ENCODE measurements at places on chromosomes 5 and 9.

DNA sequence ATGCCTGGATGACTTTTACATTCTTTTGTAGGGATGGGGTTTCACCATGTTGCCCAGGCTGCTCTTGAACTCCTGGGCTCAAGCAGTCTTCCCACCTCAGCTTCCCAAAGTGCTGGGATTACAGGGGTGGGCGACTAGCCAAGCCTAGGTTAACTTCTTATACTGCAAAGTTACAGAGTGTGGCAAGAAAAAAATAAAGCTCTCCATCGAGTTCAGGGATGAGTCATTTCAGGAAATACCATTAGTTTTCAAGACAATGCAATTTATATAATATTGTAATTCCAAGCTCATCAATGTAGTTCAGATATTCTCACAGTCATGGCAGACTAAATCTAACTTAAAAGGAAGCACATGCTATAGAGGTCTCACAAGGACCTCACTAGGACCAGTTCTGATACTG, 11.5 kb upstream of the ABO start:
- DNase-seq = no peak

DNA sequence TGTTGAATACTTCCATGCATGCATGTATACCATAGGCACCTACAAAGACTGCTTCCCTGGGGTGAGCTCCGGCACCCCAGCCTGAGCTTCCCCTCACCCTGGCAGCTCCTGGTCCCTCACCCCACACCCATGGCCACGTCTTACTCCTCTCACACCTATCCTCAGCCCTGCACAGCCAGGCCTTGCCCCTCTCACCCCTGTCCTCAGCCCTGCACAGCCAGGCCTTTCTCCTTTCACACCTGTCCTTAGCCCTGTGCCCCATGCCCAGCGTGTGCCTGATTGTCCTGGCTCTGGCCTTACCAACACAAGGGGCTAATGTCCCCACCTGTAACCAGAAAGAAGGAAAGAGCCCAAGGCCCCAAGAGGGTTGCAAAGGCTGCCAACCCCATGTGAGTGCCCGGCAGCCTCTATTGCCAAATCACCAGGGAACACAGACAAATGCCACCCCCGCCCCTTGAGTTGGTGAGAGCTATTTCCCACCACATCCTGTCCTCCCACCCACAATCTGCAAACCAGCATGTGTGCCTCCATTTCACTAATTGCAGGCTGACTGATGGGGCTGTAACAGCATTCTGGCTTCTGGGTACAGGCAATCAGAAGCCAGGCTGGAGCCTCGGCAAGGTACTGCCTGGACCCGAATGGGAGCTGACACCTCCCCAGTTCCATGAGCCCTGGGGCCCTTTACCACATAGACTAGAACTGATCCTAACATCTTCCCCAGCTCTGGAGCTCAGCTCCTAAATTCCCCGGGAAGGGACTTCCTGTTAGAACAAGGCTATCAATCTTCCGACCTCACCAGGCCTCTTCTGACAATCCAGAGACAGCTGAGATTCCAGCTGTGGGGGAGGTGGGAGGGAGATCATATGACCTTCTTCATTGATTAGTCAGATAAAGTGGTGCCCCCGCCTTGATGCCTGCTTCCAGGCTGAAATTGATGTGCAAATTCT, 78.2 kb downstream of the FAM114A2 start:
- DNase-seq = no peak

- DNase-seq = no peak
Observed at GRCh38 chr5:126137891-126138280, 285.3 kb upstream of the GRAMD2B start.

GRCh38 chr5:39992617-39993202, 567.9 kb upstream of the DAB2 start:
- DNase-seq = no peak

GRCh38 chr5:149609640-149610219, 28.4 kb downstream of the ARHGEF37 start:
- no peak for DNase-seq

- no peak for DNase-seq
Observed at GRCh38 chr9:113528811-113529210, 65.3 kb downstream of the RGS3 start.

GRCh38 chr9:110029956-110030480, 177.9 kb downstream of the C9orf152 start:
- no peak for DNase-seq

DNA sequence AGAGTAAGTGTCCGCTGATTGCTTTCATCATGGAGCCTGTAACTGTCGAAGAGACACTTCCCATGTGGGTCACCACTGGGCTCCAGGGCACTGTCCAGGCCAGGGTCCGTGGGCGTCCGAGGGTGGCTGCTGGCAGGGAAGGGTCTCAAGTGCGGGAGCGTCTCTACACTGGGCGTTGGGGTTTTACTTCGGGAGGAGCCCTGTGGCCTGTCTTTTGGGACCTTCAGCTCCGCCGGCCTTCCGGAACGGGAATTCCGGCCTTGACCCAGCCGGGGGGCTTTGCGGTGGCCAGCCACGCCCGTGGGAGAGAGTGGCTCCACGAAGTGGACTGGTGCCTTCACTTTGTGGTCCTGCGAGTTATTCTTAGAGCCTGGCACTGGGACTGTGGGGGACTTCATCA, 86.2 kb downstream of the CAMSAP1 start:
- DNase-seq = no peak
